ENCODE measurements at places on chromosomes 11 and 22. TPM values are rescaled to one million over a fixed set of nuclear protein-coding genes. Genes with fewer than 3 reads are reported as not detected.

- no peak for DNase-seq
These were observed 28.6 kb downstream of the MARK2 start for GRCh38 chr11:63867511-63867910.

- peak; percentile 69 for DNase-seq
These were observed 30.3 kb upstream of the ASPHD2 start for GRCh38 chr22:26398741-26399153.

GRCh38 chr11:64037027-64037634, 1.4 kb downstream of the FLRT1 start:
- no peak for DNase-seq

DNA sequence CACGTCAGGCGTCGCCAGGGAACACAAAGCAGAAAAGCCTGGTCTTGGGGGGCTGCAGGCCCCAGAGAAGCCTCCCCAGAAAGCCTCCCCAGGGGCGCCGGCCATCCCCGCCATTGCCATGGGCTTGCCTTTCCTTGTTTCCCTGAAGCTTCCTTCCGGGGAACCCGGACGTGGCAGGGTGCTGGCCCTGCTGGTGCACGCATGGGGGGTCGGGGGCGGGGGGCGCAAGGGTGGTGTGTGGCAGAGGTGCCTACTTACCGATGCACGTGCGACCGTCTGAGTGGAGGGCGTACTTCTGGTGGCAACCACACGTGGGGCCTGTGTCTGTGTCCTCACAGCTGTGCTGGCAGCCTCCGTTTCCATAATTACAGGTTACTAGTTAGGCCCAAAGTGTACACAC, 71.0 kb upstream of the TTLL12 start:
- DNase-seq: no peak

SELENOM gene
- total RNA-seq: 8.1 TPM

CCDC87 gene
- not detected for total RNA-seq

DNA sequence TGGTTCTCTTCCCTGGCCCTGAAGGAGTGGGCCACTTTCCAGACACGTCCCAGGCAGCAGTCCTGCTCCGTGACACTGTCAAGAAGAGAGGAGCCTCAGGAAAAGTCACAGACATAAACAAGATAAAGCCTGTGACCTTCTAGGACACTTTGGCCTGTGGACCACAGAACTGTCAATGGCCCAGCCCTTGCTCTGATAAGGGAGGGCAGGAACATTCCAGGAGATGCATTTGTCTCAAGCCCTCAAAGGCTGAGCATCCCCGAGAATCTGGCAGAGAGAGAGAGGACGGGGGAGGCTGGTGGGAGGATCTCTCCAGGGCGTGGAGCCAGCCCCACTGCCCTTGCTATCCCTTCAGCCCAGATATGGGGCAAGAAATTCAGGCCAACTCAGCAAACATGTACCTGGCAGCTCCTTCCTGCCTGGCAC, 476.4 kb downstream of the INSC start:
- no peak for DNase-seq

FAM180B gene
- total RNA-seq: not detected

GRCh38 chr11:112613051-112613972, 347.9 kb upstream of the NCAM1 start:
- DNase-seq: peak; percentile 71
